ENCODE measurements at places on chromosomes 4 and X. TPM values are rescaled to one million over a fixed set of nuclear protein-coding genes. Genes with fewer than 3 reads are reported as not detected.

Gene WDR17
- total RNA-seq, result 1.2 TPM

Gene ADAMTS3
- total RNA-seq, result not detected

Gene EVC2
- 0.73 TPM for total RNA-seq

Gene CNGA1
- not detected for total RNA-seq

Gene GRK4
- 1.7 TPM for total RNA-seq

Gene CCDC120
- 2.9 TPM for total RNA-seq

Gene MAGIX
- total RNA-seq, result 0.42 TPM

Gene ITIH6
- total RNA-seq, result not detected

Gene CFAP99
- total RNA-seq, result 0.10 TPM

Gene GIMD1
- not detected for total RNA-seq

Gene EVC
- total RNA-seq, result 0.52 TPM

Data from mononuclear cell (primary cell).